Neural progenitor cell (in vitro differentiated cells): ENCODE measurements at places on chromosomes 16 and 17.
A peak's percentile ranks its signal among the peaks of the same experiment; 100 is the strongest.

GRCh38 chr17:35087731-35088355 lies 24.3 kb upstream of the RFFL start:
- peaks cover 18% of the 10 kb centered on the region for H3K27me3 ChIP-seq
- no peak overlapping the region for H3K27ac ChIP-seq
- H3K36me3 ChIP-seq: no peaks in the 10 kb centered on the region
- H3K4me1 ChIP-seq: peaks cover 3% of the 10 kb centered on the region
- peak overlapping the region; percentile 100 for H3K4me3 ChIP-seq

GRCh38 chr17:6506679-6507231 lies 49.6 kb downstream of the PITPNM3 start:
- H3K36me3 ChIP-seq: no peaks in the 10 kb centered on the region
- peaks cover 24% of the 10 kb centered on the region for H3K4me1 ChIP-seq
- no peak overlapping the region for H3K4me3 ChIP-seq
- no peak for DNase-seq

DNA sequence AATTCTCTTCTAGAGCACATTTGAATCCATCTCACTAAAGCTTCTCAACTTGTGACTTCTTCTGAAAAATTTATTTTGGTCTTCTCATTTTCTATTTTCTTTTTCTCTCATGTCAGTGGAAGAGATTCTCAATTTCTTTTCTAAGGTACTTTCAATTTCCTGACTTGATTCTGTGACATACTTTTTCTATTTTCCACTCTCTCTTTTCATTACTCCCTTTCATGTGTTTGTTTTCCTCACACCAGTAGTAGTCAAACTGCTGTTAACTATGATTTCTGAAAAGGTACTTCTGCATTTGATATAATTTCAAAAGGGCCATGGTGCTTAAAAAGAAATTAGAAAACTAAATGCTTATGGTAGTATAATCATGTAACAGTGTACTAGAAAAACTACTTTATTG lies 41.9 kb downstream of the NFAT5 start:
- no peak for DNase-seq
- H3K27me3 ChIP-seq: no peaks in the 10 kb centered on the region
- no peaks in the 10 kb centered on the region for H3K36me3 ChIP-seq
- H3K4me1 ChIP-seq: peaks cover 10% of the 10 kb centered on the region
- no peak overlapping the region for H3K27ac ChIP-seq
- no peak overlapping the region for H3K4me3 ChIP-seq

DNA sequence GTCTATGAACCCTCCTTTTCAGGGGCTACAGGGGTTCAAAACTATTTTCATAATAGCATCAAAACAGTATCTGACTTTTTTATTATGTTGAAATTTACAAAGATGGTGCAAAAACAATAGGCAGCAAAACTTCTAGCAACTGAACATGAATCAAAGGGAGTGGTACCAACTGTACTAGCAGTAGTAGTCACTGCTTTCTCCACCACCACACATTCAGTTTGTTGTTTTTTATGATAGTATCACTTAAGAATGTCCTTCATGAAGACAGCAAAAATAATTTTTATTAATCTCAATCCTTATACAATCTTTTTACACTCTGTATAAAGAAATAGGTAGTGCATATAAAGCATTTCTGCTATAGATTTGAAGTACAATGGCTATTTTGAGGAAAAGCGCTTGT lies 47.6 kb downstream of the MED13 start:
- H3K36me3 ChIP-seq: peaks cover 23% of the 10 kb centered on the region
- no peak overlapping the region for H3K27ac ChIP-seq
- H3K4me1 ChIP-seq: no peaks in the 10 kb centered on the region
- no peak for DNase-seq
- no peaks in the 10 kb centered on the region for H3K27me3 ChIP-seq

- no peaks in the 10 kb centered on the region for H3K4me1 ChIP-seq
- H3K36me3 ChIP-seq: no peaks in the 10 kb centered on the region
- H3K27ac ChIP-seq: no peak overlapping the region
- no peak for DNase-seq
- no peaks in the 10 kb centered on the region for H3K27me3 ChIP-seq
- no peak overlapping the region for H3K4me3 ChIP-seq
Measured at GRCh38 chr16:10827691-10828341, 9.2 kb upstream of the TVP23A start.

GRCh38 chr17:27810211-27810901 lies 10.0 kb upstream of the NOS2 start:
- H3K36me3 ChIP-seq: no peaks in the 10 kb centered on the region
- H3K4me3 ChIP-seq: no peak overlapping the region
- H3K27ac ChIP-seq: no peak overlapping the region
- peaks cover 11% of the 10 kb centered on the region for H3K4me1 ChIP-seq
- H3K27me3 ChIP-seq: no peaks in the 10 kb centered on the region

GRCh38 chr17:71900621-71901229 lies 220.1 kb upstream of the SOX9 start:
- H3K36me3 ChIP-seq: no peaks in the 10 kb centered on the region
- no peaks in the 10 kb centered on the region for H3K4me1 ChIP-seq
- no peaks in the 10 kb centered on the region for H3K27me3 ChIP-seq
- no peak overlapping the region for H3K27ac ChIP-seq

DNA sequence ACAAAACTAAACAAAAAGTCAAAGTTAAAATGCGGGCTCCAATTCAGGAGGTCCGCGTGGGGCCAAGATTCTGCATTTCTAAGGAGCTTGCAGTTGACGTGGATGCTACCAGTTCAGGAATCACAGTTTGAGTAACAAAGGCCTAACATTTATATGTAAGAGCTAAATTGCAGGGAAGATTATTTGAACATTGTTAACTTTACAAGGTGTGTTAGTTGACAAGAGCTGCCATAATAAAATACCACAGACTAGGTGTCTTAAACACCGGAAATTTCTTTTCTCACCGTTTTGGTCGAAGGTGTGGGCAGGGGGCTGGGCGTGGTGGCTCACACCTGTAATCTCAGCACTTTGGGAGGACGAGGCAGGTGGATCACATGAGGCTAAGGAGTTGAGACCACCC lies 24.8 kb upstream of the CMIP start:
- no peak overlapping the region for H3K27ac ChIP-seq
- no peaks in the 10 kb centered on the region for H3K27me3 ChIP-seq
- no peak overlapping the region for H3K4me3 ChIP-seq
- peaks cover 9% of the 10 kb centered on the region for H3K4me1 ChIP-seq

DNA sequence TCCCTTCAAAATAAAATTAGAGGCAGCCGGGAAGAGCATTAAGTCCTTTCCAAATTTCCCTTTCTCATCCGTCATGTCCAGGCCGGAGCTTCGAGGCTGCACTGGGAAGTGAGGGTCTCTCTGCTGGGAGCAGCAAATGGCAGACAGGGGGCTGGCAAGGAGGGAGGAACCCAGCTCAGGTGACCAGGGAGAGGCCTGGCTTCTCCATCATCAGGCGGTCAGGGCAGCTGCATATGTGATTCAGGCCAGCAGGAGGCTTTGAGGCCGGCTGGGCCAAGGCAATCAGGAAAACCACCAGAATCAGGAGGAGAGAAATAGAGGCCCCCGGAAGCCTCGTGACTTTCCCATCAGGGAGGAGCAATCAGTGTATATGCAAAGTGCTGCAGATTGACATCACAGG lies 85.0 kb upstream of the RPL38 start:
- peak; percentile 79 for DNase-seq
- H3K4me1 ChIP-seq: peaks cover 30% of the 10 kb centered on the region
- no peaks in the 10 kb centered on the region for H3K36me3 ChIP-seq
- no peak overlapping the region for H3K27ac ChIP-seq
- no peak overlapping the region for H3K4me3 ChIP-seq

GRCh38 chr16:4411684-4412083 lies 4.7 kb downstream of the CORO7 start:
- no peak overlapping the region for H3K4me3 ChIP-seq
- DNase-seq: no peak
- H3K27ac ChIP-seq: no peak overlapping the region
- H3K4me1 ChIP-seq: peaks cover under 1% of the 10 kb centered on the region
- H3K36me3 ChIP-seq: no peaks in the 10 kb centered on the region

GRCh38 chr17:1302761-1303160 lies 23.3 kb downstream of the TRARG1 start:
- no peak overlapping the region for H3K27ac ChIP-seq
- no peak overlapping the region for H3K4me3 ChIP-seq
- no peaks in the 10 kb centered on the region for H3K36me3 ChIP-seq
- DNase-seq: no peak
- peaks cover 17% of the 10 kb centered on the region for H3K27me3 ChIP-seq

- DNase-seq: peak; percentile 55
- H3K4me3 ChIP-seq: no peak overlapping the region
- no peaks in the 10 kb centered on the region for H3K36me3 ChIP-seq
- no peak overlapping the region for H3K27ac ChIP-seq
- H3K27me3 ChIP-seq: no peaks in the 10 kb centered on the region
- H3K4me1 ChIP-seq: no peaks in the 10 kb centered on the region
Measured at GRCh38 chr17:80191192-80191591, 21.4 kb downstream of the CARD14 start.

DNA sequence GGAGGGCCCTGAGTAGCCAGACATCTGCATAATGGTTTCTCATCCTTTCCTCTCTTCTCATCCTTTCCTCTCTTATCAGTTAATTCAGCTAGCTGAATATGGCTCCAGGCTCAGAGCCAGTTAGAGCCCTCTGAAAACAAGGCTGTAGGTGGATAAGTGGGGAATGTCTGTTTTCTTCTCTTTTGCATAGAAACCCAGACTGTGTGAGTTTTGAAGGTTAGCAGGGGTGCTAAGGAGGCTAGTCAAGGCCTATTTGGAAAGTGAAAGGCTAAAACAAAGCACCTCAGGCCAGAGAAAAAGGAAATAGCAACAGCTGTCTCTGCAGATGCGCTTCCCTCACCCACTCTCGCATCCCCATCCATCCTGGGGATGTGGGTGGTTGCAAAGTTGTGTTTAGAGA lies 420.9 kb downstream of the SHISA9 start:
- no peak overlapping the region for H3K27ac ChIP-seq
- H3K27me3 ChIP-seq: no peaks in the 10 kb centered on the region
- H3K36me3 ChIP-seq: no peaks in the 10 kb centered on the region
- no peak for DNase-seq

DNA sequence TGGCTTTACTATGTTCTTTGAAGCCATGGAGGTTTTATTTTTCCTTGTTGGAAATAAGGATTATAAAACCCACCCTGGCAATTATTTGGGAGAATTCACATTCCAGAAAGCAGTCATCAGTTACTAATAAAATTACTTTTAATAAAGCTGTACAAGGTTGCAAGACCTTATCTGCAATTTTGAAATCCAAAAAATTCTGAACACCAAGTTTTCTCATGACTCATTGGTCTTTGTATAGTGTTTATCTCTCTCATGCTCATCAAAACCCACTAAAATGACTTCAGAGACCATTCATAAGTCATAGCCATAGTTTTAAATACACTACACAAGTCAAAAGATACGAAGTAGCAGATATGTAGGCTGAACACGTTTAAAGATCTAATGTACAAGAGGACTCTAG lies 6.0 kb upstream of the KRT38 start:
- no peaks in the 10 kb centered on the region for H3K36me3 ChIP-seq
- H3K27ac ChIP-seq: no peak overlapping the region
- DNase-seq: no peak
- no peaks in the 10 kb centered on the region for H3K4me1 ChIP-seq
- no peaks in the 10 kb centered on the region for H3K27me3 ChIP-seq
